GM06990 (cell line): ENCODE measurements at places on chromosomes 3 and 15.

GRCh38 chr15:49610157-49610918 is 10.3 kb downstream of the FAM227B start:
- DNase-seq: no peak

GRCh38 chr15:56194035-56194434 is 49.6 kb downstream of the RFX7 start:
- DNase-seq: no peak

- DNase-seq: no peak
Measured at GRCh38 chr3:42226470-42227425, 39.2 kb downstream of the CCK start.

DNA sequence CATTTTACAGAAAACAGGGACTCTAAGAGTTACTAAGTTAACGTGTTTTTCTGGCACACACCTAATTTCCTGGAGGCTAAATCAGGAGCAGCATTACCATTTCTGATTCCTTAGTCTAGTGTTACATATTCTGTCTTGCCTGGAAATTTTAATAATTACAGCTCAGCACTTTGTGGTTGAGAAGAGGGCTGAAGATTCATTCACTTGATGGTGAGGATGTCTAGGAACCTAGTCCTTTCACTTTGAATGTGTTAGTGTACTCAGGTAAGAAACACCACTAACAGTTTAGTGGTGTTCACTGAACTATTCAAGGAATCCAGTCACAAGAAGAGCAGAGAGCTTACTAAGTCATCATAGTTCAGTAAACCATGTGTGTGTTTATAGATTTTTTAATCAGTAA is 102.8 kb downstream of the STT3B start:
- DNase-seq: no peak

GRCh38 chr3:181943285-181943684 is 231.6 kb downstream of the SOX2 start:
- DNase-seq: no peak

GRCh38 chr3:56621681-56622080 is 61.4 kb downstream of the TASOR start:
- DNase-seq: no peak

GRCh38 chr15:88652456-88653199 is 13.8 kb downstream of the ISG20 start:
- no peak for DNase-seq
